ENCODE measurements at places on chromosomes 5 and 9.

- no peak for DNase-seq
Measured at GRCh38 chr5:135054546-135054945, 20.5 kb upstream of the PITX1 start.

GRCh38 chr5:179610903-179611265 is 12.6 kb downstream of the HNRNPH1 start:
- no peak for DNase-seq

GRCh38 chr5:90558344-90559192 is at the start of gene ADGRV1:
TSS of gene ADGRV1 (plus strand) at chr5:90558797. CDS start at chr5:90558896, 99 bp downstream.
- DNase-seq: no peak

- no peak for DNase-seq
Measured at GRCh38 chr9:133949486-133950061, 42.5 kb downstream of the VAV2 start.

- DNase-seq: no peak
Measured at GRCh38 chr9:69153707-69154521, 20.2 kb upstream of the TJP2 start.

GRCh38 chr5:108654051-108654450 is 93.6 kb upstream of the FER start:
- DNase-seq: no peak

- DNase-seq: no peak
Measured at GRCh38 chr5:30620481-30621085, 572.9 kb upstream of the CDH6 start.

DNA sequence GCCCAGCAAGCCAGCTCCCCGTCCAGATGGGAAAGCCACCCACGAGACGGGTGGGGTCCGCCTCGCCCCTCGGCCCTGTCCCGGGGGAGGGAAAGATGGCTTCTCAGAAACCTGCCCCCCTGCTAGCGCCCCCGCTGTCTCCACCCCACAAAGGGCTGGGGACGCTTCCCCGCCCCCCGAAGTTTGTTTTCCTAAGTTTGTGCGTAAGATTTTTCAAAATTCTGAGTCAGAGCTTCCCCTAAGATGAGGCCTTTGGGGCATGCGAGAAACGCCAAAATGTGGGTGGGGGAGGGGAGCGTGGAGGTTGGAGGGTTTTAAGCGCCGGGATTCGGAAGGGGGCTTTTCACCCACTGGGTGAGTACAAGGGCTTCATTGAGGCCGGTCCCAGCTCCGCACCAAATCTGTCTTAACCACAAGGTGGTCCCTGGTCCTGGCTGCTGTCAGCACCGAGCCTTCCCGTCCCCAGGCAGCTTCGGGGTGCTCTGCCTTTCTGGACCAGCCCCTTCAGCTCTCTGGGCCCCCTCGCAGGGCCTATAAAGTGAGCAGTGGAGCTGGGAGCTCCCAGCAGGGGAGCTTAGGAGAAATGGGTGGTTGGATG is 32.3 kb downstream of the PRRX2 start:
- DNase-seq: peak; percentile 53

DNA sequence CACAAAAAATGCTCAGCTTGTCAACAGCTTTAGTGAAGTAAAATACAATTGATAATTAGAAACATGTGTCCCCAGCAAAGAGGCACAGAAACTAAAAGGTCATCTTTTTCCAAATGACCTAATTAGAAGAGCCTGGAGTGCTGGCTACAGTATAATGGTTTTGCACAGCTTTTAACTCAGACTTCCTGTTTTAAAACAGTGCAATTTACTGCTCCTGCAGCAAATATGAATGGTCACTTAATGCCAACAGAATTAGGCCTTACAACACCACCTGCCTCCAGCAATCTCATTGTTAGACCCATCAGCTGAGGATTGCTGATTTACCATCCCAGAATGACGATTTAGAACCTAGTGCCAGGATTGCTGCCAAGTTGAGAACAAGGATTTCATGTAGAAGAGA is 239.3 kb downstream of the CETN3 start:
- no peak for DNase-seq
